ENCODE measurements at places on chromosomes 1 and 21. TPM values are rescaled to one million over a fixed set of nuclear protein-coding genes. Genes with fewer than 3 reads are reported as not detected.
A peak's percentile ranks its signal among the peaks of the same experiment; 100 is the strongest.

DNA sequence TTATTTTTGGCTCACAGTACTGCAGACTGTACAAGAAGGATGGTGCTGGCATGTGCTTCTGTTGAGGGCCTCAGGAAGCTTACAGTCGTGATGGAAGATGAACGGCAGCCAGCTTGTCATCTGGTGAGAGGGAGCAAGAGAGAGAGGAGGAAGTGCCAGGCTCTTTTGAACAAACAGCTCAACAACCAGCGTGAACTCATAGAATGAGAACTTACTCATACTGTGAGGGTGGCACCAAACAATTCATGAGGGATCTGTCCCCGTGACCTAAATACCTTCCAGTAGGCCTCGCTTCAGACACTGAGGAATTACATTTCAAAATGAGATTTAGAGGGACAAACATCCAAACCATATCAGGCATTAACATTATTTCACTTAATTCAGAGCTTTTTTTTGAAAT lies 84.7 kb downstream of the PKN2 start:
- DNase-seq: no peak

DNA sequence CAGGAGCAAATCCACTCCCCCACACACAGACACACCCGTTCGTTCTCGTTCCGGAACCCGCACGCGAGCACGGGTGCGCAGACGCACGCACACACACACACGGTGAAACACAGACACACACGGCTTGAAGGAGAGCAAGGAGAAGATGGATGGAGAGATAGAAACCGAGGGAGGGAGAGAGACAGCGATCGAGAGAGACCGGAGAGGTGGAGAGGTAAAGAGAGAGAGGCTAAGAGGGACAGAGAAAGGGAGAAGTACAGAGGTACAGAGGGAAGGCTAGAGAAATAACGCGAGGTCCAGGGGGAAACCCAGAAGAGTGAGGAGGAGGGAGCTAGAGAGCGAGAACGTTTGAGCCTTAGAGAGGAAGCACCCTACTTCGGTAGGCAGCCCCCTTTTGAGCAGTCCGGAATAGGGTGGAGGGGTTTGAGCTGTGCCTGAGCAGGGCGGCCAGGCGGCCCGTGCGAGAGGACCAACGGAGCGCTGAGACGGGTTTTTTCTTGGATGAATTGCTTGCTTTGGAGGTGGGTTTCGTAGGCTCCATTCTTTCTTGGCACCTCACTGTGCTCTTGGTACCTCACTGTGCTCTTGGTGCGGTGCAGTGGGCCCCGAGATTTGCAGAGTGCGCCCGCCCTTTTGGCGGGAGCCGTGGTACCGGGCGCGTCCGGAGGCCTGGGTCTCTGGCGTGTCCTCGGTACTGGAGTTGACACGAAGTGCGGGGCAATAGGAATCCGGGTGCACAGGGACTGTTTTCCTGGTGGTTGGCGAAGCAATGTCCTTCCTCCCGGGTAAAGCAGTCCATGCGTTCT lies 88.4 kb upstream of the RHOU start:
- peak; percentile 54 for DNase-seq

- DNase-seq: no peak
These were observed 10.6 kb upstream of the KCNN3 start for GRCh38 chr1:154880671-154881070.

DNA sequence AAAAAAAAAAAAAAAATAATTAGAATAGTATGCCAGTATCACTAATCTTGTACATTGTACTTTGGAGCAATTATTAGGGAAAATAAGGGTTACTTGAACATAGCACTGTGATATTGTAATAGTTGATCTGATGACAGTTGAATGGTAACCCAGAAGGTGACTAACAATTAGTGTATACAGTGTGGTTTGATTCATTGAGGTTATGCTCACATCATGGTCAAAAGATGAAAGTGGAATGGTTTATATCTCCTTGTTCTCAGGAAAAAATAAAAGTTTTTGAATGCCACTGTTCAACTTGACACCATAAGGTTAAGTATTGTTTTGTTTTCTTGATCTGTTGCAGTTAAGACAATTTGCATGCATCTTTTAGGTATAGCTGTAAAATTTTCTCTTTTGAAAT lies 87.0 kb downstream of the GPR52 start:
- DNase-seq: no peak

Gene TIE1
- total RNA-seq: 0.49 TPM

DNA sequence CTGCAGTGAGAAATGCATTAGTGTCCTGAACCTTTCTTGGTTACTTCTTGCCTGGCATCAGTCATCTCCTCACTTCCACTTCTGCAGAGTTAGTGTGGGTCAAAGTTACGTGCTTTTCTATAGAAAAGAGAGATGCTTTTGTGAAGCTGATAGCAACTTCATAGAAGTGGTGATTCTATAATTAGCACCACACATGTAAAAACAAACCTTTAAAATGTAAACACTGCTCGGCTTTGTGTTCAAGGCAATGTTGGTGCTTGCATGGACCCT lies 57.3 kb downstream of the MRPS6 start:
- DNase-seq: no peak

- no peak for DNase-seq
These were observed 54.4 kb downstream of the NAV1 start for GRCh38 chr1:201593200-201593921.

DNA sequence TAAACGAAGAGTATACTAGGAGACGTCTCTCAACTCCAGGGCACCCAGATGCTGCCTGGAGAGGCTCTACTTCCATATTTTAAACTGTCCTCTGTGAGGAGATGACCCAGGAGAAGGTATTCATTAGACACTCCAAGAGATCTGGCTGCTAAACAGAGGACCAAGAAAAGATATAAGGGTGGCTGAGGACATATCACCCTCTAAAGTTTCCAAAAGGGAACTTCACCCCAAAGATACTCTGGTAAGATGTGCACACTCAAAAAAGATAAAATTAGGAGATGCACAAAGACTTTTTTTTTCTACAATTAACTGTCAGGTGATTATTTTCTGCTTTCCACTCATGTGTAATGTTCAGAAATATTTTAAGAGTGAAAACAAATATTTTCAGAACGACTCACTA lies 1.4 kb downstream of the ZNF670 start:
- no peak for DNase-seq

DNA sequence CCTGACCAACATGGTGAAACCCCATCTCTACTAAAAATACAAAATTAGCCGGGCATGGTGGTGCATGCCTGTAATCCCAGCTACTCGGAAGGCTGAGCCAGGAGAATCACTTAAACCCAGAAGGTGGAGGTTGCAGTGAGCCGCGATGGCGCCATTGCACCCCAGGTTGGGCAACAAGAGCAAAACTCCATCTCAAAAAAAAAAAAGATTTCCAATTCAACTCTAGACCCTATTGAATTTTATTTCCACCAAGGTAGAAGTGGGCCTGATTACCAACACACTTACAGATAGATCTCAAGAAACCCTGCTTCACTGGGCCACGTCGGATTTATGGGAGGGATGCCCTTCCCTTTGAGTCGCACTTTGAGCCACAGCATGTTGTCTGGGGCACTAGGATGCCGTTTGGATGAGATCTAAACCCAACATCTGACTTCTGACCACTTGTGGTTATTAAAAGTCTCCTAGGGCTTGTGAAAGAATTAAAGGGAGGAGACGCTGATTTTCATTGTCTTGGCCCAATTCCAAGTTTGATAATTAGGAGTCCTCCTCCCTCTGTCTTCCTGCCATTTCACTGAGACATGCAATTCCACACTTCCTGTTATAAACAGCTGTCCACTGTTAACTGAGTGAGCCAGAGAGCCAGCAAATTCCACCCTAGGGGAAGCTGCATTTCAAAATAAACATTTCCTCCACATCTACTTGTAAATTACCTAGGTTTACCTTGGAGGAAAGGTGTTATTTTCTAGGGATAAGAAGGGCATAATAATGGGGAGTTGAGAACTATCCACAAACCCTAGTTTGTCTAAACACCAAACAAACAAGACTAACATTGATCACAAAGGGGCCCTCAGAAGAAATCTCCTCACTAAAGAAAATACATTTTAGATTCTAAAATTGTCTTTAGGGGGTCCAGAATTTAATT lies 5.2 kb upstream of the RERE start:
- no peak for DNase-seq

DNA sequence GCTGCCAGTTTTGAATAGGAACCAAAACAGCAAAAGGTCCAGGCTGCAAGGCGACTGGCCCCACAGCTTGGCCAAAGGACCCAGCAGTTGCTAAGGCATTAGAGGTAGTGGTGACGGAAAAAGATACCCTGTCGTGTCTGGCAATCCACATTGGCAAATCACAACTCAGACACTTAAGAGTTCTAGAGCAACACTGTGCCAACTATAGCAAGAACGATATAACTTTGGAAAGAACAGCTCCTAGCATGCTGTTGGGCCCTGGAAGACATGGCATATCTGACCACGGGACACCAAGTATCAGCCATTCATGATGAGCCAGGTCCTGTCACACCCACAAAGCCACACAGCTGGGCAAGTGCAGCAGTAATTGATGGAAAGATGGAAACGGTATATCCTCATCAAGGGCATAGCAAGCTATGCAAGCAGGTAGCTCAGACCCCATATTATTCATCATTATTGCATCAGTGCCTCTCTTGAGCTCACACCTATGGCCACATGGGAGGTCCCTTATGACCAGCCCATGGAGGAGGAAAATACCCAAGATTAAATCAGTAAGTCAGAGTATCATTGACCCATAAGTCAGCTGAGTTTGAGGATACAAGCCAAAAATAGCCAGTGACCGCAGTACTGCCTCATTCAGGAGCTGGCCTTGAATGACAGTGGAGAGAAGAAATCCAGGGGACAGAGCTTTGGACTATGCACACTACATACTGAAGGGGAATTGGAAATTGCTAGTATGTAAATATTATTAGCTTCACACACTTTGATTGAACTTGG lies 221.2 kb downstream of the SETD4 start:
- DNase-seq: no peak

DNA sequence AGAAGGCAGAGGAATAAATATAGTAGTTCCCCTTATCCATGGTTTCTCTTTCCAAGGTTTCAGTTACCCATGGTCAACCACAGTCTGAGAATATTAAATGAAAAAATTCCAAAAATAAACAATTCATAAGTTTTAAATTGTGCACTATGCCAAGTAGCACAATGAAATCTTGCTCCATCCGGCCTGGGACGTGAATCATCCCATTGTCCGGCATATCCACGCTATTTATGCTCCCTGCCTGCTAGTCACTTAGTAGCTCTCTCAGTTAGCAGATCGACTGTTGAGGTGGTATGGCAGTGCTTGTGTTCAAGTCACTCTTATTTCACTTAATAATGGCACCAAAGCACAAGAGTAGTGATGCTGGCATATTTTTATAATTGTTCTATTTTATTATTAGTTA lies 58.6 kb upstream of the ARHGAP29 start:
- DNase-seq: no peak

Gene FAM177B
- total RNA-seq: not detected

GRCh38 chr1:208029381-208030287 lies 118.7 kb upstream of the CD34 start:
- DNase-seq: no peak

DNA sequence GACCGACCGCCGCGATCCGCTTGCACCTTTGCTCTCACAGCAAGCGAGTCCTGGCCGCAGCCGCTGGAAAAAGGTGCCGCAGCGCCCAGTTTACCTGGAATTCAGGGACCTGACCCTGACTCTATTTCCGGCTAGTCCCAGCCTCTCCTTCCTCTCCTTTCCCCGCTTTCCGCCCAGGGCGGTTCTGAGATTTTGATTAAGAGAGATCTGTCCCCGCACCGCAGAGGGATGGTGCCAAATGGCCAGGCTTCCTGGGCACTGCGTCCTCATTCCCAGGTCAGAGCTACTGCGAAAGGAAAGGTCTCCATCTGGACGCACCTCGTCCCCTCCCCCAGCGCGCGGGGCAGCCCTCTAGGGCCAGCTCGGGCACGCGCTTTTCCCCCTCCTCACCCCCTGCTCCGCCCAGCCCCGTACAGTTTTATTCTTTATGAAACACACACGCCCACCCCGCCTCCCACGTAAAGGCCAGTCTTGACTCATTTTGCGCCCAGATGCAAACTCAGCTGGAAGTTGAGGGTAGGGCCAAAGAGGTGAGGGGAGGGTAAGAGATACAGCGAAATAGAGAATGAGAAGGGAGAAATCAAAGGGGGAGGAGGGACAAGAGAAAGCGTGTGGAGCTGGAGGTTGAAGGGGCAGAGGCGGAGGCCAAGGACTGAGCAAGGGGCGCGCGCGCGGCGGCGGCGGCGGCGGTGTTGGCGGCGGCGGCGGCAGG lies 411.8 kb upstream of the ESRRG start:
- DNase-seq: no peak

DNA sequence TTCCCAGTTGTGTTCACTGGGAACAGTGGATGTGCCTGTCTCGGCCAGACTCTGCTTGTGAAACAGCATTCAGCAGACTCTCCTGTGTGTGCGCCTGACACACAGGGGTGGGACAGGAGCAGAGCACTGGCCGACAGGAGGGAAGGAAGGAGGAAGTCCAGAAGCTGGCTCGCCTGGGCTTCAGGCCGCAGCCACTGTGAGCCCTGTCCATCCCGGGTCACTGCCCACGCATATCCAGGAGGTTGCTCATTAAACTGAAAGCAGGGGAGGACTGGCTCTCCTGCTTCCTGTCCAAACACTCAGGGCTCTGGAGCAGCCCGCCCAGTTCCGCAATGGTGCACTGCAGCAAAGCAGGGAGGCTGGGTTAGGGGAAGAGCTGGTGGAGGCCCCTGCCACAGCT lies 218.7 kb upstream of the VAMP3 start:
- DNase-seq: no peak

- no peak for DNase-seq
These were observed 48.4 kb upstream of the C1orf198 start for GRCh38 chr1:230916587-230917283.

Gene CD84
- total RNA-seq: 13.5 TPM

GRCh38 chr21:45640001-45640887 lies 3.3 kb upstream of the PCBP3 start:
- DNase-seq: no peak

DNA sequence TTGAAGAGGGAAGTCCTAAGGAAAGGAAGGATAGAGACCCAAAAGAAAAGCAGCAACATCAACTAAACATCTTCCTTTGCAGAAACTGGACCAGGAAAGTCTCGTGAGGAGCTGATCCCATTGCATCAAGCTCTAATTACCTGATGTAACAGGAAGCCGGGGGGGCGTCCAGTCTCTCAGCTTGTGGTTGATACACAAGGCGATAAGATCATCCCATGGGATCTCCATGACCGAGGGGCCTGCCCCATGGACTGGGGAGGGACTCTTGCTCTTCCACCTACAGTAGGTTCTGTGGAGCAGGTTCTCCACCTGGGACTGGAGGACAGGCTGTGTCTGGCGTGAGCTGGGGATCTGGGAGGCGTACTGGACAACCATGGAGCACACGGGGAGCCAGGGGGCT lies 14.8 kb upstream of the LSS start:
- DNase-seq: no peak

GRCh38 chr1:23657659-23658275 lies 33.8 kb upstream of the RPL11 start:
- peak; percentile 65 for DNase-seq

All from activated naive CD8-positive, alpha-beta T cell treated with anti-CD3 and anti-CD28 coated beads for 36 hours (primary cell).